ENCODE measurements at places on chromosomes 12 and 14.
A peak's percentile ranks its signal among the peaks of the same experiment; 100 is the strongest.

- DNase-seq, result peak; percentile 69
Measured at GRCh38 chr14:42045383-42045782, 438.7 kb downstream of the LRFN5 start.

DNA sequence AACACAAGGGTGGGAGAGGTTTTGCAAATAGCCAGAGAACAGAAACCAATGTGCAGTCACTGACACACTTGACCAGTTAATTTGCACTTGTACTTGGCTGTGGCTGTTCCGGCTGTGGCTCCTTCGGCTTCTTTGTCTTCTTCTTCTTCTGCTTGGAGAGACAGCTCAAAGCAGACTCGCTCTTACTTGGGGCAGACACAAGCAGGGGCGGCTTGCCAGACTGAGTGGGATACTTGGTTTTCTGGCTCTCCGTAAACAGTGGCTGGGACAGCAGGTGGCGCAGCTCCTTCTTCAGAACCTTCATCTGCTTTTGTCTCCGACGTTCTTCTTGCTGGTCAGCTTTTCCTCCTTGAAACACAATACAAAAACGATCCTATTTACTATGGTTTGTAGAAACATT is 25.0 kb downstream of the OTUB2 start:
- DNase-seq, result no peak

- no peak for DNase-seq
Measured at GRCh38 chr12:98221243-98221808, 294.1 kb upstream of the TMPO start.

- DNase-seq, result peak; percentile 75
Measured at GRCh38 chr12:5267603-5268423, 164.1 kb upstream of the NTF3 start.

DNA sequence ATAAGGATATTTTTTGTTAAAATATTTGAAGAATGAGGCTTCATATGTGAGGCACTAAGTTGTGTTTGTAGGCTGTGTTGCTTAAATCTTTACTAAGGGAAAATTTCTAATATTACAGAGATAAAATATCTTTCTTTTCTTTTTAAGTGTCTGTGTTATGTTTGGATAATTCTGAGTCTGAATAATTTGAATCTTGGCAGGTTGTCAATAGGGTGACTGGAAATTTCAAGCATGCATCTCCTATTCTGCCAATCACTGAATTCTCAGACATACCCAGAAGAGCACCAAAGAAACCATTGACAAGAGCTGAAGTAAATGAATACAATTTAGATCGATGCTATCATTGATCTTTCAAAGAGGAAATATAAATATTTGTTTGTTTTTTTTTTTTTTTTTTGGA is 29.4 kb downstream of the TMPO start:
- DNase-seq, result peak; percentile 10

DNA sequence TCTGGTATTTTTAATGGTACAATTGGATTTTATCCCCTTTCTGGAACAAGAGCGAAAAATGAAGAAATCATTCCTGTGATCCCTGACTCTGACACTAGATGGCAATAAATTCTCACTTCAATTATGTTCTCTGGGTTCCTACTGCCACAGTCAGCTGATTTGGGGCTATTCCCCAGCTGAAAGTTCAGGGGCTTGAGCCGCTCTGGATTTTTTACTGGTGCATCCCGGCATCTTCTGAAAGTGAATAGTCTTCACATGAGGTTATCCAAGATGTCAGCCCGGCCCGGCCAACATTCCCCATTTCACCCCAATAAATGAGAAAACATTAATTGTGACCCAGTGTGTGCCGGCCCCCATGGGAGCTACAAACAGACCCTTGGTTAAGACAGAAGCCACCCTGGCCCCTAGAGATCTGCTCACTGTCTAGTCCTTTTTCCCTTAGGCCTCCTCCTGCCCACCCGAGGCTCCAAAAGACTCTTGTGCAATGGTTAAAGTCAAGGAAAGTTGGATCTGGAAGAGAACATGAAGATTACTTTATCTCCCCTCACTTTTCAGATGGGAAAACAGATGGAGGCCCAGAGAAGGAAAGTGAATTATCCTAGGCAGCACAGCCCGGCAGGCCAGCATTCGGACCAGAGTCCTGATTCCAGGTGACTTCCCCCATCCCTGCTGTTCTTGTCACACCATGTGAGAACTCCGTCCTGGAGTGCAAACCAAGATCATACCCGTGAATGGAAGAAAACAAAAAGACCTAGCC is 20.8 kb downstream of the CKAP4 start:
- DNase-seq, result peak; percentile 58

DNA sequence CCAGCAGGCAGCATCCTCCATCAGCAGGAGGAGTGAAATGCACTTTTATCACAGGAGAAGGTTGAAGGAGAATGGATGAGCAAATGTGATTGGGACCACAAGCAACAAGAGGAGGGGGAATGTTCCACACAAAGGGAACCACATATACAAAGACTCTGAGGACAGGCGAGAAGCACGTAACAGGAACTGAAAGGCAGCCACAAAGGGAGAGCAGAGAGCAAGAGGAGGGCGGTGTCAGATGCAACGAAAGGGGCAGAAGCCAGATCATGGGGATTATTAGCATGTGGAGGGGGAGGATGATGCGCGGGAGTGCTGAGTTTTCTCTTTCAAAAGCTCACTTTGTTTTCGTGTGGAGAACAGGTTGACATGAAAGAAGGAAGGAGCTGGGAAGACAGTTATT is 241.1 kb downstream of the SPTSSA start:
- no peak for DNase-seq

DNA sequence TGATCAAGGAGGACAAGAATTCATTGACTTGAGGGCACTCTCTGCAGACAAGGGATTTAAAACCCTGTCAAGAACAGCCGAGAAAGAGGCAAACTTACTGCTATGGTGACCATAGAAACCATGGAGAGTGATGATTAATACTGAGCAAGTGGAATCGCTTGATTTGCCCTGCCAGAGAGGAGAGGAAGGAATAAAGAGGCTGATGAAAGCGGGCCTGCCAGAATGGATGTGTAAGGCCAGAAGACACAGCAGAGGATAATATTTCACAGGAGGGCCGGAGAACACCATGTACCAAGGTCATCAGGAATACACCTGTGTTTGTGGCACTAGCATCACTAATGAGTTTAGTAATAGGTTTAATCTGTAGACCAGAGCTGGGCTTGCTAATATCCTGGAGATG is 221.8 kb upstream of the DCN start:
- DNase-seq, result no peak

- no peak for DNase-seq
Measured at GRCh38 chr12:21370845-21371449, 1.8 kb upstream of the IAPP start.

All from fibroblast of skin of right quadriceps (primary cell).